Endothelial cell of umbilical vein (primary cell): ENCODE measurements at places on chromosomes 4 and X.

GRCh38 chr4:45467157-45467556, 656.7 kb downstream of the GABRG1 start:
- no peak for DNase-seq

DNA sequence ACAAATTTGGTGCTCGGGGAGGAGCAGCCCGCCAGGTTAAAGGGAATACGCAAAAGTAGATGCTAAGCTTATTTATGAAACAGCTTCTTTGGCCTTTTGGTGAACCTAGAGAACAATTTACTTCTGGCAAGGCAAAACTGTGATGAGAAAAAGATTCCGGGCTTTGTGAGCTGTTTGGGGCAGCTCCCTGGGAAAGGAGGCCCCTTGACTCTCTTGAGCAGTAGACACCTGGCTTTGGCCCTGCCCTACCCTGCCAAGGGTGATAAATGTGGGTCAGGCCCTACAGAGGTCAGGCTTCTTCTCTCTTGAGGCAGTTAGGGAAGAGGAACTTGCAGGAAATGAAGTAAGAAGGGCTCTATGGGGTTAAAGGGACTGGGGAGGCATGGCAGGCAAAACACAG, 509.6 kb downstream of the MID1IP1 start:
- DNase-seq, result peak; percentile 8

DNA sequence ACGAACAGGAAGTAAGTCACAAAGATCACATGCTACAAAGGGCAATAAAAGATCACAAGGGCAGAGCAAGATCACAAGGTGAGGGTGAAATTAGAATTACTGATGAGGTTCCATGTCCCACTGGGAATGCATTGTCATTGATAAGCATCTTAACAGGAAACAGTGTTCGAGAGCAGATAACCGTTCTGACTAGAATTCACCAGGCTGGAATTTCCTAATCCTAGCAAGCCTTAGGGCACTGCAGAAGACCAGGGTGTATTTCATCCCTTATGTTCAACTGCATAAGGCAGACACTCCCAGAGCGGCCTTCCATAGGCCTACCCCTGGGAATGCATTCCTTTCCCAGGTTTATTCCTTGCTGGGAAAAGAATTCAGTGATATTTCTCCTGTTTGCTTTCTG, 980.6 kb upstream of the LCORL start:
- no peak for DNase-seq

- peak; percentile 6 for DNase-seq
Observed at GRCh38 chrX:30935985-30936384, 46.9 kb upstream of the TAB3 start.

GRCh38 chr4:128285085-128285997, 2.3 kb downstream of the PGRMC2 start:
- DNase-seq, result peak; percentile 25

DNA sequence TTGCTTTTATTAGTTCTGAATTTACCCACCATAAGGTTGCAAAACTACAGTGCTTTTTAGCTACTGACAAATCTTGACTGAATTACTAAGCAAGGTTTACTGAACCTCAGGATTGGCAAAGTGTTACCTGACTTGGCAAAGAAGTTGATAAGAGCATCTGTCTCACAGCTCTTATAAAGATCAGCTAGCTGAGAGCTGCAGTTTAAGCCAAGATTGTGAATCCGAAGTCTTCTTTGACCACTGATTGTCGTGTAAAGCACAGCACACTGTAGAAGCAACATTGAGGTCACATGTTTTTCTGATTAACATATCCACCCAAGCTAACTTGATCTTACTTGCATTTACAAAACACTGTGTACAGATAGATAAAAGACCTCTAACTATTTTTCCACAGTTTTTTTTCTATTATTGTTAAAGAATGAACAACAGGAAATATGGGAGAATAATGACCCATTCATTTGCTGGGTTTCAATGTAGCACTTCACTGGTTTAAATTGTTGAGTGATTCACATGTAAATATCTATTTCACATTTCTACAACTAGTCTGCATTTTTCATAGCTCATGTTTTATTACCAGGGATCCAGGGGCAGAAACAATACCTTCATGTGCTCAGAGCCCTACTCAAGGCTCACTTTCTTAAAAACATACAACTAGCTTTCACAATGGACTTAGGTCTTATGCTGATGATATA, 54.0 kb downstream of the METTL14 start:
- no peak for DNase-seq

DNA sequence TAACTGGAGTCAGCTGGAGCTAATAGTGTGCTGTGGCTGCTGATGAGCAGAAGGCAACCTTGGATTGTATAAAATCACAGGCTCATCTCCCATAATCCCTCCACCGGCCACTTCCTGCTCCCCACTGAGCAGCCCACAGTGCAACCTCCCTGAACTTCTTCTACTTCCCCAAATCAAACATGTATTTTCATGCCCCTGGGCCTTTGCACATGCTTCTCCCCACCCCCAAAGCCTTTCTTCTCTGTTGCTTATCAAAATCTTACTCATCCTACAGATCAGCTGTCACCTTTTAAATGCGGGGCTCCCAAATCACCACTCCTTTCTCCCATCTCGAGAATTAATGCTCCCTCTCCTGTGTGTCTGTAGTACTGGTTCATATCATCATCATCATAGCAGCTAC, 35.8 kb downstream of the RHOH start:
- no peak for DNase-seq

DNA sequence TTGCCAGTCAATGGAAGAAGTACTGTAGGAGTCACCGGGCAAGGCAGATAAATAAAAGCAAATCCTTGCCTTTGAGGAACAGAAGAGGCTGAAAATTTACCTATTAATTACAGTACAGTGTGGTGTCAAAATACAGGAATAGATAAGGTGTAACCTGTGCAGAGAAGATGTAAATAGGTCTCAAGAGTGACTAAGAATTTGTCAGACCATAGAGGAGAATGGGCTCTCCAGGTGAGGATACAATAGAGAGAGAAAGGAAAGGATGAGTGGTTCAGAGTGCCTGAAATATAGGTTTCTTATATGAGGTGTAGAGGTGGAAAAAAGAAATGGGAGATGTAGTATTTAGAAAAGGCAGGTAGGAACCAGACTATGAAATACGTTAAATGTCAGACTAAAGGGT, 801 bp upstream of the ZC4H2 start:
- no peak for DNase-seq

GRCh38 chrX:40209951-40210617, 112.3 kb upstream of the BCOR start:
- DNase-seq, result no peak

GRCh38 chrX:49210406-49210805, 10.4 kb upstream of the SYP start:
- no peak for DNase-seq

DNA sequence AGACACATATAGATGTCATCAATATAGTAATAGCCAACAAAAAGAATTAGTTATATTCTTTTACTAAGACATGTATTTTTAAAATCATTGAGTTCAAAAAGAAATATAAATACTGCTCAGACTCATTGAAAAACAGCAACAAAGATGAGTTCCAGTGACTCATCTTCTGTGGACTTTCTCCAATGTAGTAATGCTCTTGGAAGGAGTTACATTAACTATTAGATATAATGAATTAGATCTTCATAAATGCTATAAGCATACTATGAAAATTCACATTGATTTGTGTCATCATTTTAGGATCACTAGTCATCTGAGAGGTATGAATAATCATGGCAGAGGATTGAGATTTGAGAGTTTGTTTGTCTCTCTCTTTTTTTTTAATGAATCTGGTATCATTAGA, 547.8 kb upstream of the PCDH7 start:
- DNase-seq, result no peak

- no peak for DNase-seq
Observed at GRCh38 chr4:85675076-85676049, 200.4 kb downstream of the ARHGAP24 start.

GRCh38 chr4:62543002-62543401, 1342.9 kb downstream of the ADGRL3 start:
- DNase-seq, result no peak

DNA sequence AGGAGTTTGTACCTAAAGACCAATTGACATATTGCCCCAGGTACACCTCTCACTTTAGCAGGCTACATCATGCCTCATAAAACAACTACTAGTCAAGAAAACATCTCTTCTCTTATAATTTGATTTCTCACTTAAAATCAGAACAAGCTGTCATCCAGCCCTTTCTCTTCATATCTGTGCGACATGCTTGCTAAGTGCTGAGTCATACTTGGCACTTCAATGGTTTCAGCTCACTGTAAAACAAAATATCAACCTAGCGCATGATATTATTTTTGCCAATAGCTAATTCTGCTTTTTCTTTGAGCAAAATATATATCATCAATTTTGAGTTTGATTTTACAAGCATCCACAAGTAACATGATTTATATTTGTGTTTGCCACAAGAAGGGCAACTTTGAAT, 27.9 kb upstream of the FUNDC1 start:
- DNase-seq, result no peak

- DNase-seq, result no peak
Observed at GRCh38 chrX:105471597-105471996, 251.1 kb upstream of the TEX13A start.

GRCh38 chrX:19642241-19643109, 127.2 kb upstream of the MAP3K15 start:
- DNase-seq, result no peak

- DNase-seq, result no peak
Observed at GRCh38 chr4:82050796-82051195, 323.0 kb downstream of the HNRNPD start.

DNA sequence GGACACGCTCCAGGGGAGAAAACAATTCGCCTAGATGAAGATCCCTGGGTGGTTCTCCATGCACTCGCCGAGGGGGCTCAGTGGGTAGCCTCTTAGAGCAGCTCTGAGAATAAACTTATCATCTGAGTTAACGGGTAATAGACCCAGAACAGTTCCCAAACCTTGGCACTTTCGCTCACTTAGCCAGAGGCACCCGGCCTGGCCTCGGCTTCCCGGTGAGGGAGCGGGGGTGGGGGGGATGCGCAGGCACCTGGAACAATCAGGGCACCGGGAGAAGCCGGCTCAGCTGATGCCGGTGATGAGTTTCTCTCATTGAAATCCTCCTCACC, 405 bp upstream of the ZAR1 start:
- no peak for DNase-seq

DNA sequence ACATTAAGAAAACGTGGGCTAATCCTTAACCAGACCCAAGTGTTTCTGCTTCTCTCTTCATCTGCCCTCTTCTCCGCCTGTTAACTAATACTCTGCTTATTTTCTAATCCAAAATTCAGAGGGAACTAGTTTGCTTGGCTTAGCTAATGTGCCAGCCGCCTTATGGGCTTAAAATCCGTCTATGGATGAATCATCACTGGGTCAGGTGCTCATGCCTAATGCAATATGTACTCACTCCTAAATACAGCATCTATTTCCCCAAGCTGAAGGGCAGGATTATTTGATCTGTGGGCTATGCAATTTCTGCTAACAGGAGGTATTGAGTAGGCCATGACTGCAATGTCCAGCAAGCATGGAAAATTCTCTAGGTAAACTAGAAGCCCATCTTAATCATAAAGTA, 12.4 kb downstream of the DYNLT3 start:
- DNase-seq, result no peak

GRCh38 chr4:37970702-37971101, 10.5 kb downstream of the PTTG2 start:
- DNase-seq, result peak; percentile 49

- DNase-seq, result no peak
Observed at GRCh38 chr4:62196338-62196737, 996.2 kb downstream of the ADGRL3 start.

DNA sequence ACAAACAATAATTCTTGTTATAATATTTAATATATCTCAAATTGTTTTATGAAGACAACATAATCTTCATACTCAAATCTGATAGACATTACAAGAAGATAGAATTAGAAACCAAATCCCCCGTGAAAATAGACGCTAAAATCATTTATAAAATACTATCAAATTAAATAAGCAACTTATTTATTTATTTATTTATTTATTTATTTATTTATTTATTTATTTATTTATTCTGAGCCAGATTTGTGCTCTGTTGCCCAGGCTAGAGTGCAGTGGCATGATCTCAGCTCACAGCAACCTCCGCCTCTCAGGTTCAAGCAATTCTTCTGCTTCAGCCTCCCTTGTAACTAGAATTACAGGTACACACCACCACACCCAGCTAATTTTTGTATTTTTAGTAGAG, 294.9 kb upstream of the MAGEC2 start:
- DNase-seq, result no peak

DNA sequence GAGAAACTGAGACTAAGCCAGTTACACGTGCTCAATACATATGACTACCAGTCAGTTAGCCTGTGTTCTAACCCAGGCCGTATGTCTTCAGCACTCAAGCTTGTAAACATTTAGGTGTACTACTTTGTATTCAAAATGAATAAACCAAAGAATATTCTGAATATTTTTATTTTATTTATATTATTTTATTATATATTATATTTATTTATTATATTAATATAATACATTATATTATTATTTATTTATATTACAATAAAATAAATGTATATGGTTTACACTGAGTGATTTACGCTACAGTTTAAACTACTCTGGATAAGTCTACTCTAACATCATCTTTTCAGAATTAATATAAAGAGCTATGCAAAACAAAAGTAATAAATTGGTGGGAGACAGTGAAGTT, 691.5 kb downstream of the CENPC start:
- DNase-seq, result no peak

DNA sequence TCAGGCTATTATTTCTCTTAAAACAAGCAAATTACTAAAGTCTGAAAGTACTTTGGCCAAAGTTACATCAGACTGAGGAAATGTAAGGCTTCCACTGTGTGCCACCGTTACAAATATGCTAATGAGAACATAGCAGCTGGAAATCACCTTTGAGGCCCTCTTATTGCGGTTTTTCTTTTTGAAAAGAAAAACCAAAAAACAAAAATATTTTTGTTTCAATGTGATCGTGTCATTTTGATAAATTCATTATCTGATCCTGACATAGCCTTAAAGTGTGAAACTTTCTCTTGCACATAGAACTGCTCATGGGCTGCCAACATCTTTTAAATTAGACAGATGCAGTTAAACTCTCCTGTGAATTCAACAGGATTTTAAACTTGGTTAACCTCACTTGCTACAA, 2.8 kb upstream of the TIFA start:
- DNase-seq, result no peak

DNA sequence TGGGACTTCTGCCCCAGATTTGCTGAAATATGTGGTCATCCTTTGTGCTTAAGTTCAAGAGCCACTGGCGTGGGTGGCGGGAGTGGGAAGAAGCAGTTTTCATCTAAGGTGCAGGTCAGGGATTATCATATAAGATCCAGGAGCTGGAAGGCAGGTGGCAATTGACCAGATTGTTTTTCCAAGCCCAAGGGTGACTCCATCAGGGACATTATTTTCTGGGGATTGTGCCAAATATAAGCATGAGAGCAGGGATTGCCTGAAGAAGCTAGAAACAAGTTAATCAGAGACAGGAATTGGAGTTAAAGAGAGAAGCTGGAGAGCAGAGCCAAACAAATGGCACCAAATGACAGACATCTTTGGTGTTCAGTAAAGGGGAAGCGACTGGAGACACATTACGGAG, 19.4 kb upstream of the SEL1L3 start:
- DNase-seq, result no peak

- no peak for DNase-seq
Observed at GRCh38 chr4:76308548-76308947, 2.0 kb downstream of the STBD1 start.
